ENCODE measurements at places on chromosomes 5 and 9. TPM values are rescaled to one million over a fixed set of nuclear protein-coding genes. Genes with fewer than 3 reads are reported as not detected.
A peak's percentile ranks its signal among the peaks of the same experiment; 100 is the strongest.

The ARHGEF39 gene
- 0.69 TPM for total RNA-seq

The SLCO4C1 gene
- 2.0 TPM for total RNA-seq

The CATSPER3 gene
- total RNA-seq = 1.1 TPM

The LCNL1 gene
- not detected for total RNA-seq

- no peaks in the 10 kb centered on the region for H3K4me1 ChIP-seq
- no peak overlapping the region for H3K27ac ChIP-seq
- H3K4me3 ChIP-seq = no peak overlapping the region
- no peak for DNase-seq
- no peaks in the 10 kb centered on the region for H3K27me3 ChIP-seq
Observed at GRCh38 chr5:1672396-1672795, 127.2 kb downstream of the MRPL36 start.

- no peaks in the 10 kb centered on the region for H3K4me1 ChIP-seq
- H3K27me3 ChIP-seq = no peaks in the 10 kb centered on the region
- no peak overlapping the region for H3K27ac ChIP-seq
- no peak for DNase-seq
- no peaks in the 10 kb centered on the region for H3K36me3 ChIP-seq
- no peak overlapping the region for H3K4me3 ChIP-seq
Observed at GRCh38 chr9:89523948-89524347, 26.0 kb upstream of the SEMA4D start.

DNA sequence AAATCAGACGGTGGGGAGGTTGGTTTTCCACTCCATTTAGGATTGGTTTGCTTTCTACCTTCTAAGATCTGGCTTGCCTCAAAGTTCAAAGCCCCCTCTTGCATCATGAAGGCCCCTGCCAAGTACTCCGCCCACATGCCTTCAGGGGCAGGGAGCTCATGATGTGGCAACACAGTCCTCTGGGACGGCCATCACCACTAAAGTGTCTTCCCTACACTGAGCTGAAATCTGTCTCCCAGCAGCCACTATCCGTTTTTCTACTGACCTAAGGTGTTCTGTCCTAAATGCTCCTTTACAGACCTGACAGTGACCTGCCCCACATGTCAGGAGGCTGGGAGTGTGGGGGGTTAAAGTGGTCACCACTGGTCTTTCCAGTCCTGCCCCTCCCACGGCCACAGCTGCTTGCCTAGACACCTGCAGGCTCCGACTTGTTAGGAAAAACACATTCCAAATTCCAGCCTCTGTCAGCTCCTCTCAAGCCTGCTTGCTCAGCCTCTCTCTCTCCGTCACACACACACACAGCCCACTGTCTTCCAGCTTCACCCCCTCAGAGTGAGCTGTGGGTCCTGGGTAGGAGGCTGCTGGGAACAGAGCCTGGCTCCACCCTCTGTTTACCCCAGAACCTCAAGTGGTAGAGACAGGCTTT lies 44.9 kb downstream of the SHB start:
- H3K4me1 ChIP-seq = peaks cover 82% of the 10 kb centered on the region
- no peak overlapping the region for H3K4me3 ChIP-seq
- DNase-seq = peak; percentile 90
- no peak overlapping the region for H3K27ac ChIP-seq
- H3K27me3 ChIP-seq = no peaks in the 10 kb centered on the region

DNA sequence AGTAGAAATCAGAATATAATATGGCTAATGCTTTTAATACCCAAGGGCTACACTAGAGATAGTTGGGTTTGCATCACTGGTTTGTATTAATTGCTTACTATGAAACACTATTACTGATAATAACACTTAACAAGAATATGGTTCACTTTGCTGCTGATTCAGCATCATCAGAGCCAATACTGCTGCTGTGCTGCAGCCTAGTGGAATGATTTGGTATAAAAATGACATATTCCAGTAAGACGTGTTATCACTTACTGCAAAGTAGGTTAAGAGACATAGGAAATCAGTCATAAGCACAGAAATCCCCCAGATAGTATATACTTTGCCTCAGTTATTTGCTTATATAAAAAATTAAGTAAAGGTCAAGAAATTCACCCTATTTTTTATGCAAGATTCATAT lies 2.8 kb downstream of the CDH10 start:
- no peaks in the 10 kb centered on the region for H3K36me3 ChIP-seq
- no peaks in the 10 kb centered on the region for H3K27me3 ChIP-seq
- H3K27ac ChIP-seq = no peak overlapping the region
- H3K4me3 ChIP-seq = no peak overlapping the region

- H3K27ac ChIP-seq = no peak overlapping the region
- peak; percentile 54 for DNase-seq
Observed at GRCh38 chr5:59367791-59368394, 525.6 kb downstream of the PDE4D start.

DNA sequence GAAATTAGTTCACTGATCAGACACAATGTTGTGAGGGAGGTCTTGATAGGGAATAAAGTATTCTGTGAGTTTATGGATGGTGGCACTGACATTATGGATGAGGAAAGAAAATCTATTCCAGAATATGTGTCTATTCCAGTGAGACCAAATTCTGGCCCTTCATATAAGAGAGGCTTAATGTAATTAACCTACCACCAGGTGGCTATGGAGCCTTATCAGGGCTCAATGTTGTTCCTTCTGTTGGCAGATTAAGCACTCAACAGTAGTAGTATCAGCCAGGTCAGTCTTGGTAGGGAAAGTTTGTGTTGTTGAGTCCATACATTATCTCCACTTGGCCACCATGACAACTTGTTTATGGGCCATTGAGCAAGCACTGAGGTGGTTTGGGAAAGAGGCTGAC lies 41.7 kb upstream of the BARX1 start:
- no peak for DNase-seq
- peaks cover 4% of the 10 kb centered on the region for H3K4me1 ChIP-seq
- no peaks in the 10 kb centered on the region for H3K27me3 ChIP-seq
- no peaks in the 10 kb centered on the region for H3K36me3 ChIP-seq
- no peak overlapping the region for H3K4me3 ChIP-seq

GRCh38 chr9:91234523-91234922 lies 127.2 kb downstream of the AUH start:
- no peak for DNase-seq
- H3K27ac ChIP-seq = no peak overlapping the region
- H3K4me3 ChIP-seq = no peak overlapping the region
- H3K4me1 ChIP-seq = no peaks in the 10 kb centered on the region

- DNase-seq = no peak
- H3K4me1 ChIP-seq = no peaks in the 10 kb centered on the region
Observed at GRCh38 chr9:105148328-105149006, 96.0 kb upstream of the SLC44A1 start.
